Skeletal muscle tissue (tissue), 5 donors: ENCODE measurements at places on chromosomes 7 and 10. TPM values are rescaled to one million over a fixed set of nuclear protein-coding genes. Genes with fewer than 3 reads are reported as not detected.

Gene PWWP2B
- 11.0 TPM for total RNA-seq

Gene ELN
- total RNA-seq, result 107 TPM

Gene NCF1
- 1.6 TPM for total RNA-seq

Gene BLVRA
- total RNA-seq, result 27.7 TPM

Gene HTR5A
- not detected for total RNA-seq

Gene UNCX
- not detected for total RNA-seq

Gene PDK4
- total RNA-seq, result 13.0 TPM

Gene FEZF1
- not detected for total RNA-seq

Gene NUTM2B
- 1.0 TPM for total RNA-seq

Gene ZNF736
- 20.4 TPM for total RNA-seq

Gene DOCK4
- 24.5 TPM for total RNA-seq

Gene CYP26C1
- total RNA-seq, result not detected

Gene THSD7A
- total RNA-seq, result 4.7 TPM

Gene PON3
- 5.2 TPM for total RNA-seq

Gene PSD
- 3.7 TPM for total RNA-seq

Gene ADARB2
- under 0.01 TPM for total RNA-seq

Gene LRRC4
- 1.0 TPM for total RNA-seq

Gene STAG3
- total RNA-seq, result 0.52 TPM

Gene TMEM72
- total RNA-seq, result under 0.01 TPM

Gene MBL2
- not detected for total RNA-seq

Gene ADAM8
- 2.6 TPM for total RNA-seq

Gene ZNF467
- total RNA-seq, result 2.1 TPM

Gene CRTAC1
- total RNA-seq, result 0.52 TPM

Gene ALDH18A1
- total RNA-seq, result 64.2 TPM

Gene CPXM2
- 0.52 TPM for total RNA-seq

Gene KMT2C
- 61.6 TPM for total RNA-seq

Gene SLC39A12
- total RNA-seq, result under 0.01 TPM

Gene SPAG6
- total RNA-seq, result 2.6 TPM

Gene MOGAT3
- not detected for total RNA-seq

Gene GALNT17
- 24.5 TPM for total RNA-seq

Gene FAM171A1
- total RNA-seq, result 11.0 TPM

Gene ST7
- total RNA-seq, result 23.0 TPM

Gene PON1
- not detected for total RNA-seq

Gene PRSS1
- total RNA-seq, result not detected

Gene ANXA8
- not detected for total RNA-seq

Gene ETV1
- 6.3 TPM for total RNA-seq

Gene SGCE
- 184 TPM for total RNA-seq

Gene H2BK1
- total RNA-seq, result not detected

Gene SLC26A3
- total RNA-seq, result not detected

Gene NPSR1
- total RNA-seq, result 1.6 TPM

Gene CLIP2
- 21.9 TPM for total RNA-seq

Gene CUZD1
- 0.52 TPM for total RNA-seq

Gene PTN
- total RNA-seq, result 21.9 TPM

Gene PHYHIPL
- total RNA-seq, result 0.52 TPM

Gene HOXA6
- 3.1 TPM for total RNA-seq

Gene FLNC
- total RNA-seq, result 611 TPM

Gene UTF1
- not detected for total RNA-seq

Gene PRKG1
- 44.9 TPM for total RNA-seq

Gene CRHR2
- total RNA-seq, result under 0.01 TPM

Gene PBLD
- 3.7 TPM for total RNA-seq

Gene LRIT1
- not detected for total RNA-seq

Gene LLCFC1
- not detected for total RNA-seq

Gene VAX1
- total RNA-seq, result not detected

Gene METTL2B
- 15.7 TPM for total RNA-seq

Gene CD36
- total RNA-seq, result 533 TPM

Gene CACNB2
- 4.2 TPM for total RNA-seq

Gene TAS2R5
- 0.52 TPM for total RNA-seq
